Central memory CD8-positive, alpha-beta T cell (primary cell): ENCODE measurements at places on chromosomes 7 and 10.

- DNase-seq = no peak
Observed at GRCh38 chr7:13742126-13742525, 247.3 kb downstream of the ETV1 start.

- no peak for DNase-seq
Observed at GRCh38 chr7:12879139-12879538, 191.7 kb downstream of the ARL4A start.

GRCh38 chr7:45917658-45918057, 3.4 kb downstream of the IGFBP3 start:
- peak; percentile 60 for DNase-seq

GRCh38 chr7:1890289-1891235, 220.5 kb downstream of the ELFN1 start:
- no peak for DNase-seq

DNA sequence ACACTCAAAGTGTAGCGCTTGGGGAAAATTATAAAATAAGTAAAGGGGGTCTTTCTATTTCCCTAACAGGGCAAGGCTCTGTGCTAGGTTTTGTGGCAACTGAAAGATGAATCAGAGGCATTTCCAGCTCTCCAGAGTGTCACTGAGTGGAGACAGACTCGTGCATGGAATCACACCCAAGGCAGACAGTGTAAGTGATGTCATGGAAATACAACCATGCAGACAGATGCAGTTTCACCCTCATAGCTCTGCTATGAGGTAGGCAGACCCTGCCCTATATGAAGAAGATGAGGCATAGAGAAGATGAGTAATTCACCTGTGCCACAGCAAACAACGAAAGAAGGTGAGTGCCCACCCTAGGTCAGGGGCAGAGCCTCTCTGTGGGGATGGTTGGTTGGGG, 57.2 kb upstream of the PITRM1 start:
- no peak for DNase-seq

- no peak for DNase-seq
Observed at GRCh38 chr10:92914478-92915325, 66.4 kb downstream of the EXOC6 start.

DNA sequence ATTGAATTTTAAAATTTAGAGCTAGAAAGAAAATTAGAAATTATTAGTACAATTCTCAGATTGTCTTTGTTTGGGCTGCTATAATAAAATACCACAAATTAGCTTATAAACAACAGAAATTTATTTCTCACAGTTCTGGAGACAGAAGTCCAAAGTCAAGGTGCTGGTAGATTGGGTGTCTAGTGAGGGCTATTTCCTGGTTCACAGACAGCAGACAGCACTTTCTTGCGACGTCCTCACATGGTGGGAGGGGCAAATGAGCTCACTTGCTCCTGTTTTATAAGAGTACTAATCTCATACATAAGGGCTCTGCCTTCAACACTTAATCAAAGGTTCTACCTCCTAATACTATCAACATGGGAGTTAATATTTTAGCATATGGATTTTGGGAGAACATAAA, 134.1 kb downstream of the MDFIC start:
- no peak for DNase-seq

GRCh38 chr7:38142736-38143135, 35.3 kb upstream of the STARD3NL start:
- DNase-seq = no peak

- no peak for DNase-seq
Observed at GRCh38 chr7:46982928-46983327, 599.0 kb downstream of the TNS3 start.

DNA sequence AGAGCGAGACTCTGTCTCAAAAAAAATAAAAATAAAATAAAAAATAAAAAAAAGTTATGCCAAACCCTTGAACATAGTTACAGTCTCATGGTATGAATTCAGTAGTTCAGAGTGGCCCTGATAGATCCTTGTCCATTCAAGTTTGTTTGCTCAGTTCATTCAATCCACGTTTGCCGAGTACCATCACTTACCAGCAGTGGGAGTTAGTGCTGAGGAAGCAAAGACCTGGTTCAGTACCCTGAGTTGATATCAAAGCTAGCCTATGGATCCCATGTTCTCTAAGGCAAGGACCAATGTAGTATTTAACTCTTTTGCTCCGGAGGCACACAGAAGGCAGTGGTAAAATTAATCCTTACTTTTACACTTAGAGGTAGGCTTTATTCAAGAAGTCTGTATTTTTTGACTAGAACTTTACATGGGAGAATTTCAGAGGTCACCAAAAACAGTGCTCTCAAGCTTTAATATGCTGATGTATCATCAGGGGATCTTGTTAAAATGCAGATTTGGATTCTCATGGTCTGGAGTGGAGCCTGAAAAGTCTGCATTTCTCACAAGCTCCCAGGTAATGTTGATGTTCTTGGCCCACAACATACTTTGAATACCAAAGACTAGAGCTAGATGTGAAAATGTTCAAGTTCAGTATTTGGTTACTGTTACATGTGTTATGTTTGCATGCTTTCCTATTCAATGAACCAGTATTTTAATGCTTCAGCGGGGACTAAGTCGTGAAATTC, 38.1 kb upstream of the HBP1 start:
- DNase-seq = no peak

- no peak for DNase-seq
Observed at GRCh38 chr10:59904426-59905065, 1.8 kb downstream of the CCDC6 start.

DNA sequence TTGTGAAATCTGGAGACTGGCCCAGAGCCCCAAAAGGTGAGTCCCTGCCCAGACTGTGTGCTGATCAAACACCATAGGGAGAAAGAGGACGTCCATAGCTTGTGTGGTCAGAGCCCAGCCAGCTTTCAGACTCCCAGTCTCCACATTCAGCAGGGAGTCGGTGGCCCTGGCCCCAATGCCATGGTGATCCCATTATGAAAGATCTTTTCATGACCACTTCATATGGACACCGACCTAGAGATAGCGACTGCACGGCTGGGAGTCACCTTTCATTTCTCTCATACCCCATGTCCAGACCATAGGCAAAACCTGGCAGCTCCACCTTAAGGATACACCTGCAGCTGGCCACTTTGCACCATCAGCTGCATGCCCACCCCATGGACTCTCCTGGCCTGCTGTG, 126.4 kb downstream of the ARHGAP22 start:
- DNase-seq = no peak

DNA sequence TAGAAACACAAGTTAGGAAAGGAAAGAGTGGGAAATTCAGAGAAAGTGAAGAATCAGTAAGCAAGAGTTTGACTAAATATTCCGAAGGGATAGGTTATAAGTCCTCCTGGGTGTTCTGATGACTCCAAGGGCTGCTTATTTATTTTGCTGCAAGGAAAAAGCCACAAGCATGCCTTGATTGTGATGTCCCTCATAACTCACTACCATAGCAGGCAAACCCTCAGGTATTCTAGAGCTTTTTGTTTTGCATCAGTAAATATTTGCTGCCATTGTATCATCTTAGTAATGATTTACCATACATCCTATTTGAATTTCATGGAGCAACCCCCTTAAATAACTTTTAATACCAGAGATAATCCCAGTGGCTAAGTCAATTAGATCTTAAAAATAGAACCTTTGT, 688.1 kb downstream of the SUGCT start:
- no peak for DNase-seq

DNA sequence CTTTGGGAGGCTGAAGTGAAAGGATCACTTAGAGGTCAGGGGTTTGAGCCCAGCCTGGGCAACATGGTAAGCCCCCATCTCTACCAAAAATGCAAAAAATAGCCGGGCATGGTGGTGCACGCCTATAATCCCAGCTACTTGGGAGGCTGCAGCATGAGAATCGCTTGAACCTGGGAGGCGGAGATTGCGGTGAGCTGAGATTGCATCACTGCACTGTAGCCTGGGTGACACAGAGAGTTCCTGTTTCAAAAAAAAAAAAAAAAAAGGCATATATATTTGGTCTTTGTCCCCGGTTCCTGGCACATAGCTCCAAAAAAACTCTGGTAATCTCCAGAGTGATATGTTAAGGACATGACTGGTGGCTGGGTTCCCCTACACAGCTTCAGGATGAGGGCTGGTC, 147.3 kb downstream of the SEC23IP start:
- DNase-seq = no peak

GRCh38 chr7:74187915-74188675, 13.9 kb downstream of the EIF4H start:
- DNase-seq = no peak

GRCh38 chr7:83947260-83947659, 247.3 kb downstream of the SEMA3A start:
- DNase-seq = no peak

DNA sequence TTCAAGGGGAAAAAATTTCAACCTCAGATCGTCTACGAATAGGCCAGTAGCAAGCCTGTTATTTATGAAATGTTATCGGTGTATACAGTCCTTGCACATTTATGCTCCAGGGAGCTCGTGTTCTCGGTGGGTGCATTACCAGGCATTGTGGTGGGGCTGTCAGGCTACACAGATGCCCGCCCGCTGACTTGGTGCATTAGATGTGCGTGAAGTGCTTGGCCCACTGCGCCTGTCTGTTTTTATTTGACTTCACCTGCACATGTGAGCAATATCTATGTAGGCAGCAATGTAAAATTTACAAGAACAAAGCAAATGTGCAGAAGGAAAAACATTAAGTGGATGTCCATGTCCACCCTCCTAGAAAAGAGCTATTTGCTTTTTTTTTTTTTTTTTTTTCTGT, 2.8 kb downstream of the FOXK1 start:
- no peak for DNase-seq

GRCh38 chr10:6617309-6618076, 37.4 kb upstream of the PRKCQ start:
- no peak for DNase-seq
